Kidney epithelial cell (primary cell): ENCODE measurements at places on chromosomes 13 and 19.

- no peak for DNase-seq
Measured at GRCh38 chr13:22648320-22648801, 532.4 kb upstream of the SGCG start.

- no peak for DNase-seq
Measured at GRCh38 chr13:77999746-78000145, 81.1 kb upstream of the EDNRB start.

- DNase-seq = no peak
Measured at GRCh38 chr19:39167461-39168257, 29.1 kb upstream of the NCCRP1 start.

DNA sequence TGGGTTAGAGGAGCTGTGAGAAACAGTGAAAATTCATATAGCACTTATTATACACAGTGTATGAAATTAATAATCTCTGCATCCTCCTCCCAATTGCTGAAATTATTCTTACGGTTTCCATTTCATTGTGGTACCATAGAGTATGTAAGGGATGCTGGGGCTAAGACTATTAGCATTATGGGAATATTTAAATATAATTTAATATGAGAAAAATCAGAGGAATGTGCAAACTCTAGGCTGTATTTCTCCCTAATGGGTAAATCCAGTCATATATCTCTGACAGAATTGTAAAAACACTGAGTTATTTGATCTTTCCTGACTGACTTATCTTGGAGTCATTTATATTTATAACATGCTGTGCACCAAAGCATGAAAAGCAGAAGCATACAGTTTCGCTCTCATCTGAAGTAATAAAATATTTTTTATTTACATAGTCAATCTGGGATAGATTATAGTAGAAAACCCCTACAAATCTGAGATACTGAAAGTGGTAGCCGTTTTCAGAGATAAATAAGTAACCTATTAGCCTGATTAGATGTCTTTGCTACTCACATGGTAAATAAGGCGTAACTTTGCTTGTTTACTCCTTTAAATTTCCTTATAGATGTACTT, 34.9 kb downstream of the LRCH1 start:
- no peak for DNase-seq

DNA sequence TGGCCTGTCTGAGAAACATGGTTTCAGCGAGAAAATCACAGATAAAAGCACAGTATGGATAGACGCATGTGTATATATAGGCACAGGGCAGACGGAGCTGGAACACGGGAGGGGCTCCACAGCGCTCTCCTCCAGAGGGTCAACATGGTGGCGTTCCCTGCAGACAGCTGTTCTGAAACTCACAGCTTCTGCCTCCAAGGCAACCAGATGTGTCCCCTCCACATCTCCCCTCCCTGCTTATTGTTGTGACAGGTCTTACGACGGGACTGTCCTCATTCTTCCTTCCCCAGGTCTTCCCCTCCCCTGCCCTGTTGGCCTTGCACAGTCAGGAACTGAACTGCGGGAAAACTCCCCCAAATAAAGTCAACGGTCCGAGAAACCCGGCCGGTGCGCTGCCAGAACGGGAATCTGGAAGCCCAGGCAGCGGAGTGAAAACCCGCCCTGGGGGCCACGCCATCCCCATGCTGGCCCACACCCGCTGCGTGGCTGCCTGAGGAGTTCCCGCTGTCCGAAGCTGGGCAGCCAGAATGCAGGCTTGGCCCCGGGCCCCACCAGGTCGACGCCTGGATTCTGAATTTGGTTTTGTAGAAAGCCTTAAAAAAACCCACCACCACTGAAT, 2.6 kb upstream of the TIMM13 start:
- no peak for DNase-seq

DNA sequence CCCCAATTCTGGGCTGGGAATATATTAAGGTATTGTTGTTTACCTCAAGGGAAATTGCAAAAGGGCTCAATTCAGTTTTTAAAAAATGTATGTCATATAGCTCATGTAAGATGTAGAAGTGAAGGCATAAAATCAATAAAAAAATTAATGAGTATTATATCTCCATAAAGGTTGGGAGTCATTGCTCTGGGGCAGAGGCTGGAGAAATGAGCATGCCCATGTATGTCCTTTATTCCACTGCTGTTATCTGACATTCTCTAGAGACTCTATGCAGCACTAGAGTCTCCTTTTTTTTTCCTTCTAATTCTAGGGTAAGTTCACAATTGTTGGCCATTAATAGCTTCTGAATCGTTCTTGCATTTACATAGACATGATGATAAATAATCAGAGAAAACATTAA, 394.8 kb downstream of the KLF12 start:
- DNase-seq = no peak

GRCh38 chr13:19093369-19093768, 88.3 kb downstream of the TUBA3C start:
- no peak for DNase-seq

DNA sequence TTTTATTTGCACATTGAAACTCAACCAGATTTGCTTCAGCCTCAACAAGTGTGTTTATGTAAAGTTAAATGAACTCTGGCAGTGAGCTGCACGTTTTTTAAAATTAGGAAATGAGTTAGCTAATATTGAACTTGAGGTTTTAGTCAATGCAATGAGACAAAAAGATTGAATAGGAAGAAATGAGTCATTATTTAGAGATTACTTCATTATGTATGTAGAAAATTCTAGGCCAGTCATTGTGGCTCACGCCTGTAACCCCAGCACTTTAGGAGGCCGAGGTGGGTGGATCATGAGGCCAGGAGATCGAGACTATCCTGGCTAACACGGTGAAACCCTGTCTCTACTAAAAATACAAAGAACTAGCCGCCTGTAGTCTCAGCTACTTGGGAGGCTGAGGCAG, 22.8 kb upstream of the CD70 start:
- DNase-seq = no peak

DNA sequence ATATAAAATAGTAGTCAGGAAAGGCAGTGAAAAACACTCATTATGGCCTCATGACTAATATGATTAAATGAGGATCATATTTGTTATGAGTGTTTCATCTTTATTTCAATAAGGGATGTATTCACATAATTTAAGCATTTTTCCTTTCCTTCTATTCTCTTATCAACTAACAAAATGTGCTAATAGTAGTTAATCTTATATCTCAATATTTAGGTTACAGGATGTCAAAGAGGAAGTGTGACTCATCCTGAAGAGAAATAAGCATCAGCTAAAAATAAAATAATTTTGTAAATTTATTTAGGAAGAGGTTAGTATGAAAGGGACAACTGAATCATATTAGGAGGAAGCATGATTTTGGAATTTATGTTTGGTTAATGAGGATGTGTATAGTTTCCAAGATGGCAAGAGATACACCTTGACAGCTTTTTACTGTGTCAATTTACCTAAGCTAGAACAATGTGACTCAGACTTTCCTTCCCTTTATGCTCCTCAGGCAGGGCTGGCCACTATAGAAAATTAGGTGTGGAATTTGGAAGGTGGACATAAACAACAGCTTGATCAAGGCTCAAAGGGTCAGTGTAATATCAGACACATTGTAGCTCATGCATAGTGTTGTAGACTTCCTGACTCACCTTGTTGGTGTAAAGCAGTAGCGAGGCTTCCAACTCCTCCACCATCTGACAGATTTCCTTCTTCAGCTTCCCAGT, 172.7 kb downstream of the SLITRK1 start:
- DNase-seq = no peak

DNA sequence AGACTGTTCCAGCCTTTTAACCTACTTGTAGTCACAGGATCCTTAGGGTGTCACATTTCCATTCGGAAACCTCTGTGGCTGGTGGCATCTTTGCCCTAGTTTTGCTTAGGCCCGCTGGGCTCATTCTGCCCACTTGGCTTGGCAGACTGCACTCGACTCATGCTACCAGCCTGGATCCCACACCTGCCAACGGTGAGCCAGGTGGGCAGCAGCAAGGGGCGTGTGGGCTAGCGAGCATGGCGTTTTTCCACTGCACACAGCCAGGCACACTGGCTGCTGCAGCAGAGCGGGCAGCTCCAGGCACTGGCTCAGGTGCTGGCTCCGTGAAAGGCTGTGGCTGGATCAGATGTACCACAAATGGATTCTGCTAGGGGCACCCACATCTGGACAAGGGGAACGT, 838.2 kb downstream of the SLITRK6 start:
- no peak for DNase-seq

DNA sequence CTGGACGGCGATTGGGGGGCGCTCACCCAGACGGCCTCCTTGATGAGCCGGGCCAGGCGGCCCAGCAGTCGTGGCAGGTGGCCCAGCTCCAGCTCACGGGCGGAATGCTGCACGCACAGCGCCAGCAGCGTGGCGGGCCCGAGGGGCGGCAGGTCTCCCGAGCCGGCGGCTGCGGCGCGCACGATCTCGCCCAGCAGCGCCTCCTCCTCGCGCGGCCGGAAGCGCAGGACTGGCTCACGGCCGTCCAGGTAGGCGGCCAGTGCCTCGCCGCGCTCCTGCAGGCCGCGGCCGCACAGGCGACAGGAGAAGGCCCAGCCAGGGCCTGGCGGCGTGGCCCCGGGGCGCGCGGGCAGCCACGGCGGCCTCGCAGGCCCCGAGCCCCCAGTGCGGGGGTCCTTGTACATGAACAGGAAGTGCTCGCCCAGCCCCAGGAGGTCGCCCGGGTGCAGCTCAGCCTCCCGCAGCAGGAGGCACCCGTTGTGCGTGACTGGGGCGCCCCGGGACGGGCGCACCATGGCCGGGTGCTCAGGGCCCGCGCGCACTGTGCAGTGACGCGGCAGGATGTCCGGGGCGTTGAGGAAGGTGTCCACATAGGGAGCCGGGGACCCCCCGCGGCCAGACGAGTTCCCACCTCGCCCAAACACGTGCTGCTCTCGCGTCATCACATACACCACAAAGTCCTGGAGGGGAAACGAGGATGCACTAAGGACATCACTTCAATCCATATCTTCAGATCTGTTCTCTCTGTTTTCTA, 9.6 kb upstream of the MAMSTR start:
- no peak for DNase-seq

DNA sequence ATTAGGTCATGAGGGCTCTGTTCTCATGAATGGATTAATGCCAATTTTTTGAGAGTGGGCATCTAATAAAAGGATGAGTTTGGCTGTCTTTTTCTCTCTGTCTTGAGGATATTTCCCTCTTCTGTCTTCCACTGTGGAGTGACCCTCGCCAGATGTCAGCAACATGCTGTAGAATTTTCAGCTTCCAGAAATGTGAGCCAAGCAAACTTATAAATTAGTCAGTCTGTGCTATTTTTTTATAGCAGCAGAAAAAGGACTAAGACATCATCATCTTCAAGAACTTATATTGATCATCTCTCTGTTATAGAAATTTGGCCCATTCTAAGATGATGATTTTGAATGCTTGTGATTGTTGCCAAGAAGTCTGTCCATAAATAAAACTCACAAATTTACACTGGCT, 431.4 kb downstream of the FGF9 start:
- DNase-seq = no peak

- peak; percentile 14 for DNase-seq
Measured at GRCh38 chr13:93450191-93450621, 223.6 kb downstream of the GPC6 start.

- no peak for DNase-seq
Measured at GRCh38 chr13:69291292-69291906, 816.2 kb upstream of the ATXN8OS start.

DNA sequence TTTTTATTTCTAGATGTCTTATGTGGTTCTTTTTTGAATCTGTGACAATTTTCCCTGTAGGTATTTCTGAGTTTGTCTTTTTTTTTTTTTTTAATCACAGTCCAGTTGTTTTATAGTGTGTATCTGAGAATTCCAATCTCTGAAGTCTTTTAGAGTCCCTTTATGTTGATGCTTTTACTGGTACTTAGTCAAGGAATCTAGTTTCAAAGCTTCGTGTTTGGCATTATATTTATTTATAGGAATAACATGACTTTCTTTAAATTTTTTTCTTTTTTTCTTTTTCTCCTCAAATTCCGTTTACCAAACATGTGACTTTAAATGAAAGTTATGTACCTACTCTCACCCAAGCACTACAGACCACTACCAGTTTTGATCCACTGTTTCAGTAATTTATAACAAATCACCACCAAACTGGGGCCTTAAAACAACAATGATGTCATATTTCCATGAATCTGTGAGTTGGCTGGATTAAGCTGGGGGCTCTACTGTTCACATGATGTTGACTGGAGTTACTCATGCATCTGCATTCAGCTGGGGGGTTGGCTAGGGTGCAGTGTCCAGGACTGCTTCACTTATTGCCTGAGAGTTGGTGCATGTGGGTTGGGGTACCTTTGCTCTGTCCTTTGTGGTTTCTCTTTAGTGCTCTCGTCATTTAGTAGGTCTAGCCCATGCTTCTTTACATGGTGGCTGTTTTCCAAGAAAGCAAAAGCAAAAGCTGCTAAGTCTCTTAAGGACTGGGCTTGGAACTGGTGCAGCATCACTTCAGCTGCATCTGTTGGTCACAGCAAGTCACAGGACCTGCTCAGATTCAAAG, 22.3 kb downstream of the KCTD4 start:
- DNase-seq = peak; percentile 87

GRCh38 chr19:18717601-18718000, 34.1 kb downstream of the CRTC1 start:
- no peak for DNase-seq

GRCh38 chr13:62087124-62087523, 671.5 kb upstream of the PCDH20 start:
- DNase-seq = no peak

- no peak for DNase-seq
Measured at GRCh38 chr19:16340092-16340491, 15.5 kb downstream of the KLF2 start.

GRCh38 chr13:98535501-98536354, 41.2 kb downstream of the STK24 start:
- DNase-seq = no peak

- no peak for DNase-seq
Measured at GRCh38 chr13:51620165-51620983, 36.1 kb downstream of the WDFY2 start.

DNA sequence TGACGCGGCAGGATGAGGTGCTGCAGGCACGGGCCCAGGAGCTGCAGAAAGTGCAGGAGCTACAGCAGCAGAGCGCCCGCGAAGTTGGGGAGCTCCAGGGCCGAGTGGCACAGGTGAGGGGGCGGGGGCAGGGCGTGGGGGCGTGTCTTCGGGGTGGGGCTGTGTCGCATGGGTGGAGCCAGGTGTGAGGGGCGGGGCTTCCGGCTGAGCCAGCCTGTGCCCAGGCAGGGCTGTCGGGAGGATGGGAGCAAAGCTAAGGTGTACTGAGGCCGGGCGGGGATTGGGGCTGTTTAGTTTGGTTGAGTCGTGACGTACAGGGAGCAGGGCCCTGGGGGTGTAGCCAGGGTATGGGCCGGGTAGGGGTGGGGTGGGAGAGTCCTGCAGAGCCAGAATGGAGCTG, 62.3 kb downstream of the KCNC3 start:
- DNase-seq = no peak

- no peak for DNase-seq
Measured at GRCh38 chr19:608155-609003, 18.7 kb downstream of the HCN2 start.

DNA sequence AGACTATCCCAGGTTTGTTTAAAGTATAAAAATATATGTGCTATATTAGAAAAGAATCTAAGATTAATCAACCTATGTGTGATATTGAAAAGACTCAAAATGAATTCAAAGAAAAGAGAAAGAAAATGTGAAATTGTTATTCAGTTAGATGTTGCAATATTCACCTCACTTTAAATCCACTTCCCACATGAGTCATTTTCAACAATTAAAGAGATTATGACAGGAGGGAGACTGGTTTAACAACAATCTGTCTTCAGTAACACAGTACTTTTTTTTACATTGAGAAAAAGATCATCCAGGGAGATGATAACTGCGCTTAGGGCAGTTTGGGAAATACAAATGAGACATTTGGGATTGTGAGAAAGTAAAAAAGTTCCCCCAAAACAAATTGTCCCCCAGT, 1246.2 kb downstream of the SLITRK1 start:
- DNase-seq = no peak
